Aorta (tissue), 5 donors: ENCODE measurements at places on chromosomes 6 and 20.

DNA sequence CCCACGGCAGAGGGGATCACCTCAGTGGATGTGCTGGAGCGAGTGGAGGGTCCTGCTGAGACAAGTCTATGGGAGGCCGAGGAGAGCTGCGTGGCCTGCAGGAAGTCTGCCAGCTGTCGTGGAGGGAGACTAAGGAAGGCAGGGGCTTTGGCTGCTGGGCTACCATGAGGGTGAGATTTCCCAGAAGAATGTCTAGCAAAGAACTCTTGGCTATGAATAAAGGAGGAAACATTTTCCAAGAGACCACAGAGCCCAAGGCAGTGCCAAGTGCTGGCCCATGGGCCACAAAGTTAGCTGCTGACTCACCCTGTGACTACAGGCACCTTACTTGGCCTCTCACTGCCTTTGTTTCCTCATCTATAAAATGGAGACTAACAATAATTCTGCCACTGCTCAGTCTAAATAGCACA, 73.4 kb downstream of the PRDM1 start:
- DNase-seq = no peak

- DNase-seq = no peak
Measured at GRCh38 chr6:39962831-39963230, 28.6 kb upstream of the MOCS1 start.

GRCh38 chr20:47336129-47336754, 20.3 kb downstream of the ZMYND8 start:
- DNase-seq = no peak

DNA sequence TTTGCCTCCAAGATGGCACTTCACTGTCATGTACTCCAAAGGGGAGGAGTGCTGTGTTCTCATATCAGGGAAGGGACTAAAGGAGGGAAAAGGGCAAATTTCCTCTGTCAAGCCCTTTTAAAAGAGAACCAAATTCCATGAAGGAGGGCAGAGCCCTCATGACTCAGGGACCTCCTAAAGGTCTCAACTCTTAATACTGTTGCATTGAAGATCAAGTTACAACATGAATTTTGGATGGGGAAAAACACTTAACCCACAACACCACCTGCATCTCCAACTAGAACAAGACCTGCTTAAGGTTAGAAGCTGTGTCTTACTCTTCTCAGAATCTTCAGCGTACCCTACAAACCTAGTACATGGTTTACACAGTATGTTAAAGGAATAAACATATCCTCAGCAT, 23.7 kb upstream of the FBXO30 start:
- DNase-seq = no peak

DNA sequence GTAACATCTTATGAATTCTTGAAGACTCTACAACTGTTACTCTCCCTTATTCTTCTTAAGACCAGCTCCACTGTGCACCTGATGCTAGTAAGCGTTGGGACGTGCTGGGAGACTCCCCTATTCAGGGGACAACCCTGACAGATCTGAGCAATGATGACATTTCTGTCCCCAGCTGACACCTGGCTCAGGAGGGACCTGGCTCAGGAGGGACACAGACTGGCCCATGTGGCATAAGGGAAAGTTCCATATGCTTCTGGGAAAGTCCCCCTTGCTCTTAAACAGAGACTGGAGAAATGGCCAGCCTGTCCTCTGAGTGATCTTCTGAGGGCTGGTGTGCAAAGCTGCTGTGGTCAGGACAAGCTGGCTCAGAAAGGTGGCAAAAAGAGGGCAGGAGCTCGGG, 10.0 kb upstream of the CD93 start:
- DNase-seq = no peak

- peak; percentile 62 for DNase-seq
Measured at GRCh38 chr6:43708860-43709653, 21.5 kb upstream of the MRPS18A start.

GRCh38 chr6:167093922-167094432, 28.9 kb upstream of the CCR6 start:
- DNase-seq = no peak

DNA sequence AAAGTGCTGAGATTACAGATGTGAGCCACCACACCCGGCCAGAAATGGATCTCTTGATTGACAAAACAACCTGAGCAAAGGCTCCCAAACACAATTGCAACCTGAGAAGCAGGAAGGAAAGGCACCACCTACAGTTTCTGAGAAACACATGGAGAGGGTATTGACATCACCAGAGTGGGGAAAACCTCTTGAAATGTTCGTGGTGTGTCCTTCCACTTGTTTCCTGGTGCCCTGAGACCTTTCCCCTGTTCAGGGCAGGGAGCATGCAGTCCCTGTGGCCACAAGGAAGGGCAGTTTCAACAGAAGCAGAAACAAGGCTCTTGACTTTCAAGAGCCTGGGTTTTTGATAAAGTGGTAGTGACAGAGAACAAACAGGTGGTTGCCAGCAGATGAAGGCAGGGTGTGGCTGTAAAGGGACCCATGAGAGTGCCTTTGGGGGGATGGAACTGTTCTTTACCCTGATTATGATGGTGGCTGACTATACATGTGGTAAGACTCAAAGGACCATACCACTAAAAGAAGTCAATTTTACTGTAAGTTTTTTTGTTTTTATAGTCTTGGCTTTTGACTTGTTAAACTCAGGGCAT, 3.2 kb upstream of the BPIFA1 start:
- no peak for DNase-seq

GRCh38 chr6:146100776-146101175, 71.9 kb downstream of the GRM1 start:
- no peak for DNase-seq

GRCh38 chr6:158836625-158837311, 17.6 kb upstream of the EZR start:
- DNase-seq = no peak
